ENCODE measurements at places on chromosomes 2 and 18.

DNA sequence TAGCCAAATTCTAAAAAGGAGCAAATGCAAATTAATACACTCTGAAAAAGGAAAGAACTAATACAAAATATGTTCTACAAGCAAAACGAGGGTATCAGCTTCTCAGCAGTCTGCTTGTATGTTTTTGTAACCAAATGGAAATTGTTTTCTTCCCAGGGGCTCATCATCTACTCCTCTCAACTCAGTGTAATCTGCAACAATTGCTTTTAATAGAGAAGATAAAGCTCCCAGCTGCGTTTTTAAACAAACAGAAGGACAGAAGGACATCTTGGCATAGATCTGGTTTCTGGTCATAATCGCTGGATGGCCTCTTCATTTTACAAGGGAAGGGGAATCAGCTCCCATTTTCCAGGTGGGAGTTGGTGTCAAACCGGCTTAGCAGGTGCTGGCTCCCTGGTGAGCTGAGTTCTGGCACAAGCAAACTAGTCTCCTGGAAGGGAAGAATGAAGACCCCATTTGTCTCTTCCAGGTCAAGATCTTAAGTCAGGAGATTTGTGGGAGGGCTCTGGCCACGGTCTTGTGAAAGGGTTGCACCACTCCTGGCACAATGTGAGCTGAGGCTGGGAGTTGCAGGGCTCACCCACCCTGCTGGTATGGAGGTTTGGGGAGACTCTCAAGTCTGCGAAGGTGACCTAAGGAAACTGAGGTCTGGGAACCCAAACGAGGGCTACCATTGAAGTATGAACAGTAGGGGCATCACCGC, 41.6 kb downstream of the NPPC start:
- DNase-seq = no peak

GRCh38 chr2:131148426-131148825, 43.3 kb downstream of the PLEKHB2 start:
- DNase-seq = no peak

GRCh38 chr2:205965707-205966106, 120.3 kb downstream of the INO80D start:
- DNase-seq = no peak

DNA sequence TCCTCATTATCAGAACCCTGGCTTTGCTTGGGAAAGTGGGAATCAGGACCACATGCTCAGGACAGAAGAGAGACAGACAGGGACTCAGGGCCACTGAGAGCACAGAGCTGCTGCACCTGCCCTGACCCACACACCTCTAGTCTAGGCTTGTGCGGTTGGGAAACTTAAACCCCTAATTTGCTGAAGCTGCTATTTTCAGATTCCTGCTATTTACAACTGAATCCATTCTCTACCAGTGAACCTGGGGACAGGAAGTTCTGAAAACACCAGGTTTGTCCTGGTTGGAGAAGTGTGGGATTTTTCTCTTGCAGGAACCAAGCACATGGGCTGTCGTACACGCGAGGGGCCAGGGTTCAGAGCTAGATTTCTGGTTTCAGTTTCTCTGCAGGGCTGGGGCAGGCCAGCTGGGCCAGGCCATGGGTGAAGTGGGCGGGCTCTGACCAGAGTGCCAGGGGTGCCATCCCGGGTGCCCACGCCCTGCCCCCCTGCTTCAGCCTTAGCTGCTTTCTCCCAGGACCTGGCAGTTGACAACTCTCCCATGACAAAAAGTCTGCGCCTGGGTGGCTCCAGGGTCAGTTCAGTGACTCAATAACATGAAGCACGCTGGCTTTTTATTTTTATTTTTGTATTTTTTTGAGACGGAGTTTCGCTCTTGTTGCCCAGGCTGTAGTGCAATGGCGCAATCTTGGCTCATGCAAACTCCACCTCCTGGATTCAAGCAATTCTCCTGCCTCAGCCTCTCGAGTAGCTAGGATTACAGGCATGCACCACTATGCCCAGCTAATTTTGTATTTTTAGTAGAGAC, 51.3 kb upstream of the SLC1A4 start:
- no peak for DNase-seq

- peak; percentile 76 for DNase-seq
These were observed 475 bp upstream of the BARD1 start for GRCh38 chr2:214809751-214810564.

- DNase-seq = no peak
These were observed 48.3 kb downstream of the ALPK2 start for GRCh38 chr18:58580623-58581022.

DNA sequence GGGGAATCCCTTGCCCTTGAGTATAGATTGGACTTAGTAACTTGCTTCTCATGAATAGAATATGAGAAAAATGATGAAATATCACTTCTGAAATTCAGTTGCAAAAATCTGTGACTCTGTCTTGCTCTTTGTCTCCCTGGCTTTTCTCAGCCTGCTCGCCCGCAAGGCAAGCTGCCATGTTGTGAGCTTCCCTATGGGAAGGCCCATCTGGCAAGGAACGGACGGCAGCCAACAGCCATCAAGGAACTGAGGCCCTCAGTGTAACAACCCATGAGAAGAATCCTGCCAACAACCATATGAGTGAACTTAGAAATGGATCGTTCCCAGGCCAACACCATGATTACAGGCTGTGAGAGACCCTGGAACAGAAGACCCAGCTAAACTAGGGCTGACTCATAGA, 58.4 kb upstream of the PGAP1 start:
- DNase-seq = no peak

GRCh38 chr2:239098288-239098970, 250.5 kb downstream of the TWIST2 start:
- no peak for DNase-seq

GRCh38 chr2:219406861-219407230, 11.3 kb upstream of the DES start:
- no peak for DNase-seq

DNA sequence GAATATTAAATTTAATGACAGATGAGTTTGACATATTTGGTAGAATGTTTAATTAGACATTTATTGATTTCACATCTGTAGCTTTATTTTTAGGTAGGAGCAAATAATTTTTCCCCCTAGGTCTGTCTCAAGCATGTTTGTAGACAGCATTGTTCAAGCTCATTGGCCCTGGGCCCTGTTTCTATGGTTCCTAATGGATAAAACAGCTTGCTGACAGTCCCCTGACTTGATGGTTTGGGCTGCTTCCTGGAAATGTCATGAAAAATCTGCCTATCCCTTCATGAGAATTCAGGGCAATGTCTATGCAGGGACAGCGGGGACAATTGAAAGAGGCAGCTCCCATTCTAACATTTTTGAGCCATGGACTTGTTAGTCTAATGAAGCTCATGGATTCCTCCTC, 14.6 kb upstream of the MEP1B start:
- DNase-seq = no peak

- no peak for DNase-seq
These were observed 26.4 kb upstream of the COPS8 start for GRCh38 chr2:237059155-237059875.

DNA sequence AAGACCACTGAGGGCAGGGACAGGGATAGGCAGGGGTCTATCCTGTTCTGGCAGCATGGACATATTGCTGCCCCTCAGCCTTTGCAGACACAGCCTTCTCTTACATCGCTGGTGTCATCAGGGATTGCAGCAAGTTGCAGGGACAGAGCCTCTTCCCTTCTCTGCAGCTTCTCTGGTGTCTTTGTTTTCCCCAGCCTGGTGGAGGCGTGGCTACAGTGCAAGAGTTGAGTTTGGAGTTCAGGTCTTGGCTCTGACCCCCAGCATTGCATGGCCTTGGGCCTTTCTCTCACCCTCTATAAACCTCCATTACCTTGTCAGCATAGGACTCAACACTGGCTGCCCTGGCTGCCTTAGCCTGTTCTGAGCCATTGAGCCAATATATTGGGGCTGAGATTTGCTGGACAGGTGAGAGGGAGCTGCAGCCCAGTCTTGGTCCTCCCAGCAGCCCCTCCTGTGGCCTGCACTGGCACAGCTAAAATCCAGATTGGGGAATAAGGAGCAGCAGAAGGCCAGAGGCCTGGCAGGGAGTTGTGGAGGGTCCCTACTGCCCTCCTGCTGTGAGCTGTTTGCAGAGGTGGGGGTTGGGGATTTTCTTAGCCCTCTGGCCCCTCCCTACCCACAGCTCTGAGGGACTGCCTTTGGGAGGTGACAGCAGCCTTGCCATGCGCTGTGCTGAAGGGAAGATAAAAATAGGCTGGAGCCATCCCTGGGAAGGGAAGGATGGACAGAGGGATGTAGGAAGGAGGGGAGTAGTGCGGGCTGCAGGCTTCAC, 22.8 kb downstream of the EHD3 start:
- no peak for DNase-seq

- DNase-seq = no peak
These were observed 121.7 kb upstream of the TACR1 start for GRCh38 chr2:75320898-75321598.

DNA sequence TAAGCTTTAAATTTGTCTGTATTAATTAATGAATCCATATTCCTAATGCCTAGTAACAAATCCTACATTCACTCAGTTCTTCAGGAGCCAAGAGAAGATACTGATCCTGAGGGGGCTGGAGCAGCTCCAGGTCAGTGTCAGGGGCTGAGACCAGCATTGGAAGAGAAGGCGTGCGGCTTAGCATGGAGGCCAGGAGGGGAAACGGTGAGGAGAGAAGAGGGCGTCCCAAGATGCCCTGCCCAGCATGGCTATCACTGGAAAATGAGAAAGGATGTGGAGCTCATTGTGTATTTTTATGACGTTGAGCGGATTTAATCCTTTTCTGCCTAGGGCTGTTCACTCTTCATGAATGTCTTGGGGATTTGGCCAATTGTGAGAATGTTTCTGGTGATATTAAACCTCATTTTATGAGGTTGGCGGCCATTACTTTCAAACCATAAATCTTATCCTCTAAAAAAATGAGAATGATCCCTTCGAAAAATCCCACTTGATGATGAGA, 131.7 kb downstream of the KCTD1 start:
- DNase-seq = no peak

GRCh38 chr2:174332217-174332963, 2.4 kb upstream of the SP9 start:
- DNase-seq = no peak

DNA sequence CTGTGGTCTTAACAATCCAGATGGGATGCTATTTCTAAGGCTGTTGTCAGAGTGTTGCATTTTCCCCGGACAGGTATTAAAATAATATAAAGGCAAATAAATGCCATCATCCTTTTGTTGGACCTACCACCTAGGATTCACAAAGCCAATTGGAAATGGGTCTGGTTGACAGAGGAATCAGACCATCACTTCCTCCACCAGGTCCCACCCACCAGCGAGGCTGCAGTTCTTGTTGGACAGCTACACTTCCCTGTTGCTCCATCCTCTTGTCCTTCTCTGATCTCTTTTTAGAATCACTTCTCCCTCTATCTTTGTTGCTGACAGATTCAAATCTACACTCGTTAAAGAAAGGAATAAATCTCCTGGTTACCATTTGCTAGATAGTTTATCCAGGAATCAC, 1.1 kb downstream of the TMEM169 start:
- no peak for DNase-seq

DNA sequence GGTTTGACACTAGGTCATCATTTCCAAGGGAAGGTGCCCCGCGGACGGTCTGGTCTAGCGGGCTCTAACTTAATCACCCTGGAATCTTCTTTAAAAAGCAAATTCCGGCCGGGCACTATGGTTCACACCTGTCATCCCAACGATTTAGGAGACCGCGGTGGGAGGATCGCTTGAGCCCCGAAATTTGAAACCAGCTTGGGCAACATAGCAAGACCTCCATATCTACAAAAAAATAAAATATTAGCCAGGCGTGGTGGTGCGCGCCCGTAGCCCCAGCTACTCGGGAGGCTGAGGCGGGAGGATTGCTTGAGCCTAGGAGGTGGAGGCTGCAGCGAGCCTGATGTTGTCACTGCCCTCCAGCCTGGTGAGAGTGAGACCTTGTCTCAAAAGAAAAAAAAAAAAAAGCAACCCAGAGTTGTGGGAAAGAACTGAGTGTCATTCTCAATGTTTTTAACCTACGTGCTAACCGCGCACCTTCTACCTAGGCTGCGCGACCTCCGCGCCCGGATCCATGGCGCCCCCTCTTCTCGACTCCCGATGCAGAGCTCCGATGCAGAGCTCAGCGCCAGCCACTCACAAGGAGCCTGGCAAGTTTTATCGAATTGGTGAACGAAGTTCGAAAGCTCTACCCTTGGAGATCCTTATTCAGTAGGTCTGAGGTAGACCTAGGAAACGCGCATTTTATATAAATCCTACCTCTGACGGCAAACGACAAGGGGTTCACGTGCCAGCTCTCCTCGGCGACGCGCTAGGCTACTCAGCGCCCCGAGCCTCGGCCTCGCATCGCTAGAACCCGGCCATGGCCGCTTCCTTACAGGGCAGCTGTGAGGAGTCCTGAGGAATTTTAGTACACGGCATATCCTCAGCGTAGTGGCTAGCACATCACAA, 888 bp upstream of the TWSG1 start:
- peak; percentile 27 for DNase-seq

GRCh38 chr18:79770826-79771225, 26.9 kb upstream of the KCNG2 start:
- no peak for DNase-seq

DNA sequence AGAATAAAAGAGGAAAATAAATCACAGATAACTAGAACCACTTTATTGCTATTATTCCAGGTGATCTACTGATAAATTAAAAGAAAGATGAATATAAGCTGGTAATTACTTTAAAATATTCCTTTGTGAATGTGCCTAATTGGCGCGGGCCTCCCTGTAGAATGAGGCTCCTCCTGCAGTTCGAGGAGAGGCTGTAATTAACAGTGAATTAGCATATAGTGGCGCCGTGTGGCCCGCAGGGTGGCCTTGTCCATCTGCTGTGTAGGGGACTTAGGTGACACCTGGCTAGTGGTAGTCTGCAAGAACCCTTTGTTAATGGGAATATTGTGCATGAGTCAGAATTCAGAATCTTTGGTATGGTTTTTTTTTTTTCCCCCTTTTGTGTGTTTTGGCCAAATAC, 119.8 kb downstream of the AGAP1 start:
- DNase-seq = no peak

DNA sequence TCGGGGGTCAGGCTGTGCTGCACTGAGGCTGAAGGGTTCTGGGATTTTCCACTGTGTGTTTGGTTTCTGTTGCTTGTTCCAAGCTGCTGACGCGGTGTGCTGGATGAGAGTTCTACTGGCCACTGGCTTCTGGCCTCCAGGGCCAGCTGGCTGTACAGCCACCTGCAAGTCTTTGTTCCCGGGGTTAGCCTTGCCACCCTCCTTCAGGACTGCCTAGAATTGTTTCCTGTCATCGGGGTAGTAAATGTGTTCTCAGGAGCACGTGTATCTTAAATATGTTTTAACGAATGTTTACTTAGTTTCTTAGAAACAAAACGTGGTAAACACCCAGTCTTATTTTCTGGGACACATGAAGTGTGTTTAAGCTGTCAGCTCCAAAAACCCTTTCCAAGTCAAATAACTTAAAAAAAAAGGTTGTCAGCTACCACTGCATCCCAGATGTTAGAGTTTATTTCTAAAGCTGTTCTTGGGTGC, 231.2 kb downstream of the AGAP1 start:
- no peak for DNase-seq

DNA sequence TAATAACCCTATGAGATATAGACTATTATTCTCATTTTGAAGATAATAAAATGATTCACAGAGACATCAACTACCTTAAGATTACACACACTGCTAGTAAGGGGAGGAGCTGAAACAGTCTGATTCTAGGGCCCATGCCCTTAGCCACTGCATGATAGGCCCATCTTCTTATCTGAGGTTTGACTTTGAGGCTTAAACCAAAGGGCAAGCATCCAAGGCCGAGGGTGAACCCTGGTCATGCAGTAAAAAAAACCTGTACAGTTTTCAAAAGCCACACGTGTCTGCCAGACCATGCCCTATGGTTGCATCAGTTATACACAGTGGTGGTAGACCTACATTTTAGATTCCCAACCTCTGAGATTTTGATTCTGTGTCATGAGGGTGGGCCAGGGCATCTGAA, 44.8 kb downstream of the POLE4 start:
- no peak for DNase-seq

All from 8988T (cell line).